Activated T-cell treated with anti-CD3 and anti-CD28 coated beads for 24 hours (primary cell): ENCODE measurements at places on chromosomes 7 and 10.
A peak's percentile ranks its signal among the peaks of the same experiment; 100 is the strongest.

DNA sequence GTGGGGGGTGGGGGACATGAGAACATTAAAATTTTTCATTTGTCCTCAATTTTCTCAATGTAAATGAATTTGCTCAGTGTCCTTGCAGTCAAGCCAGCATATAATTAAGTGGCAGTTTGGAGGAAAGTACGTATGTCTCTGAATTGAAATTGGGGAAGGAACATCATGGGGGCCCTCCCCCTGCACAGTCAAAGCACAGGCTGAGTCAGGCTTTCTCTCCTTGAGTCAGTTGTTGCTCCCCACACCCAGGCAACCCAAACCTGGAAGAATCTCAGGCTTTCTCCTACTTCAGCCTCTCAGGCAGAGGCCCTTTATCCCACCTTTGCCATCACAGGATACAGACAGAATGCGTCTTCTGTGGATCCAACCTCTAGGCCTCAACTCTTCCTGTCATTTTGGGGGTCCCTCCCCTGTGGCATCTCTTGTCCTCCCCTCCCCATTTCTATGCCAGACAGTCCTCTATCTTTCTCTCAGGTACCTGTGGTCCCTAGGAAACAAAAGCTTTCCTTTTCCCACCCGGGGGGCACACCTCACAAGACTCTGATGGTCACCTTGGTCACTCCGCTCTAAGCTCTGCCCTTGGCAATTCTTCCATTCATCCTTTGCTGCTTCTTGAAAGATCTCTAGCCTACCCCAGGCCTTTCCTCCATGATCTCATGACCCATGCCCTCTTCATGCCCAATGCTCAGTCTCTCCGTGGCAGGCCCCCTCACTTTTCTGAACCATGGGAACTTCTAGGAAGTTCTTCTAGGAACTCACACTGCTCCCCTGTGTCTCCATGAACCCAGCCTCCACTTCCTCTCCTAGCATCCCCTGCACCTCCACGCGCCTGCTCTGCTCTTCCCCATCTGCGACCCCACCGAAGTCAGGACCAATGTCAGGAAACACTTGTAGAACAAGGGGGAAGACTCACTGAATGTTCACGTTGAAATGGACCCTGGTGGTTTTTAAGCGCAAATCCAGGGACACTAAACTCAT lies 40.4 kb downstream of the CREB3L2 start:
- peak; percentile 1 for DNase-seq

DNA sequence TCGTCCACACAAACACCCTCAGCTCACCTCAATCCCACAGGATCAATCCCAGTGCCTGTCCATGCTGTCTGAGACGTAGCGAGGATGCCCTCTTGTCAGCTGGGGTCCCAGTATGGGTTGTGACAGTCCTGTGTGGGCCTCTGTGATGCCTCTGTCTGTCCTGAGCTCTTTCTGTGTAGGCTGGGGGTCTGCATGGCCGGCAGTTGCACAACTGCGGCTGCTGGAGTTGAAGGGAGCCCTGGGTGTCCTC lies 12.4 kb downstream of the ANTXRL start:
- no peak for DNase-seq

GRCh38 chr10:123287594-123288247 lies 133.5 kb downstream of the BUB3 start:
- peak; percentile 33 for DNase-seq

GRCh38 chr7:256461-256940 lies 33.5 kb upstream of the FOXL3 start:
- DNase-seq, result no peak

DNA sequence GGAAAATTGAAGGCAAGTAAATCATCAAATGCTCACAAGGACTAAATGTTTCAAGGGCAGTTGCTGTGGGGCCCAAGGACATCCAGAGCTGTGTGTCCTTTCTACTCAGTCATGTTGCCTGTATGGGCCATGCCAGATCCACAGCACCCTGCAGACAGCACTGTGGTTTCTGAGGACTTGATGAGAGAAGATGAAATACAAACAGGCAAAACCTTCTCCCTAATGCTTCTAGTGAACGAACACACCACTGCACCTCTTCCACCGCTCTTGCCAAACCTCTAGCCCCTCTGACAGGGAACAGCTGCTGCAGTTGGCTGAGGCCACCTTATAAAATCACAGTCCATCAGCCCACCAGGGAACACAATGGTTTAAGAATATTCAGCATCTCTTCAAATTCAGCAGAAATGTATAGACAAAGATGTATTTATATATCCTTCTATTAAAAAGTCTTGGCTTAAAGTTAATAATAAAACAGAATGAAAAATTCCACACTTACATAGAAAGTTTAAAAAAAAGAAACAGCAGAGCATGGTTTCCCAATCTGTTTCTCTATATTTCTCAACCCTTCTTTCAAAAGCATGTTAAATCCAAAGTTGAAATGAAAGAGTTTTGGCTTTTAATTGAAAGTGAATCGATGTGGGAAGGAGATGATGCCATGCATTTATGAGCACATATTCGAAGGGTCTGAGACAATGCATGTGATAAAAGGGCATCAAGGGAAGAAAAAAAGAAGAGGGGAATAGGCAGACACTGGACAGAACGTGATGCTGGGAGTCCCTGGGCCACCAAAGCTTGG lies 14.0 kb downstream of the CYP3A7 start:
- DNase-seq, result no peak

- no peak for DNase-seq
Observed at GRCh38 chr10:5533098-5533731, 8.5 kb downstream of the CALML3 start.

GRCh38 chr7:142562688-142563087 lies 186.6 kb upstream of the PRSS1 start:
- no peak for DNase-seq

GRCh38 chr10:105974803-105975456 lies 1189.6 kb downstream of the SORCS1 start:
- DNase-seq, result no peak

DNA sequence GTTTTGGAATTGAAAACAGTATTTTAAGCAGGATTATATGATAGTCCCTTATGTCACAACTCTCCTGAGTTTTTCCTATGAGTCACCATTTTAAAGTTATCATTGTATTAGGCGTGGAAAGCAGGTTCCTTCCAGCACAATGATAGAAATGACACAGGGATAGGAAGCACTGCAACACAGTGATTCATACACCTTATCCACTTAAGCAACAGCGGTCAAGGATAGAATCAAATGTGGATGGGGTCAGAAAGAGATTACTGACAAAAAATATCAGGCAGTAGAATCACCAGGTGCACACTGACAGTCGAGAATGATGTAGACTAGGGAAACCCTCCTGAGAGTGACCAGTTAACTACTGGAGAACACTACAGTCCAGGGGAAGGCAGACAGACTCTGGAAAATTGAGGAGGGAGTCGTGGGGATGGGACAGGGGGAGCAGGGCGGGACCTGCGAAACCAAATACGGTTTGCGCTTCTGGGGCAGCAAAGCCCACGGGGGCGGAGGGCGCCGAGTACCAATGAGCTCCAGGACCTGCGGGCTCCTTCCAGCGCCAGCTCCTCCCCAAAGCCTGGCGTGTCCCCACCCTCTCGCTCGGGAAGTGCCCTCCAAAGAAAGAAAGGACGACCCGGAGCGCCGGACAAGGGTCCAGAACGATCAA lies 479 bp downstream of the PNPLA8 start:
- no peak for DNase-seq

DNA sequence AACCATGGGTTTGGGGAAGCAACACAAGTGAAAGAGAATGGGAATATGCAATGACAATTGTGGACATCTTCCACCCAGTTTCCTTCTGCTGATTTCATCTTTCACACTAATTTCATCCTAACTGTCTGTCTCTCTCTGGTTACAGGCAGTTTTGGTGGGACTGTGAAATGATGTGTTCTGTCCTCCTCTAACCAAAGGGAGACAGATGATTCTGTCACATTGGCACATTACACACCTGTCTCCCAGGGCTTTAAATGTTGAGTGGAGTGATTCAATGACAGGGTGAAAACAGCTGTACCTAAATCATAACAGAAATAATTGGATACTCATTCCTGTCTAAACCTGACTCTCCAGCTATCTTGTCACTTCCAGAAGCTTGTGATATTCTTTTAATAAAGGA lies 60.0 kb downstream of the DGKB start:
- DNase-seq, result no peak

- DNase-seq, result no peak
Observed at GRCh38 chr7:47435889-47436312, 146.0 kb downstream of the TNS3 start.

GRCh38 chr10:70132098-70133029 lies at the start of gene AIFM2:
TSS of gene AIFM2 (minus strand) at chr10:70132825. CDS start at chr10:70124084, 8,741 bp downstream.
- DNase-seq, result peak; percentile 8

GRCh38 chr10:52617346-52617745 lies 155.2 kb downstream of the MBL2 start:
- DNase-seq, result no peak

DNA sequence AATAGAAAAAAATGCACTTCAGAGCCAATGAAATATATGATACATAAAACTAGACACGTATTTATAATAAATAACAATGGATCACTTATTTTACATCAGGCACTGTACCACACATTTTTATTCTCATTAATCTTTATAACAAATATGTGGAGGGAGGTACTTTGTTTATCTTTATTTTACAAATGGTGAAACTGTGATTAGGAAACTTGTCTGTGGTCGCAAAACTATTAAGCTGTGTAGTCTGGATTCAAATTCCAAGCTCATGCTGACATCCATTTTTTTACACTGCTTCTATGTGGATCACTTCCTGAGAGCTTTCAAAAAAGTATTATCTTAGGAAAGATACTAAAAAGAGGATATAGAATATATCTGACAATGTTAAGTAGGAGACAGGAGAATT lies 978.6 kb downstream of the SORCS1 start:
- no peak for DNase-seq

DNA sequence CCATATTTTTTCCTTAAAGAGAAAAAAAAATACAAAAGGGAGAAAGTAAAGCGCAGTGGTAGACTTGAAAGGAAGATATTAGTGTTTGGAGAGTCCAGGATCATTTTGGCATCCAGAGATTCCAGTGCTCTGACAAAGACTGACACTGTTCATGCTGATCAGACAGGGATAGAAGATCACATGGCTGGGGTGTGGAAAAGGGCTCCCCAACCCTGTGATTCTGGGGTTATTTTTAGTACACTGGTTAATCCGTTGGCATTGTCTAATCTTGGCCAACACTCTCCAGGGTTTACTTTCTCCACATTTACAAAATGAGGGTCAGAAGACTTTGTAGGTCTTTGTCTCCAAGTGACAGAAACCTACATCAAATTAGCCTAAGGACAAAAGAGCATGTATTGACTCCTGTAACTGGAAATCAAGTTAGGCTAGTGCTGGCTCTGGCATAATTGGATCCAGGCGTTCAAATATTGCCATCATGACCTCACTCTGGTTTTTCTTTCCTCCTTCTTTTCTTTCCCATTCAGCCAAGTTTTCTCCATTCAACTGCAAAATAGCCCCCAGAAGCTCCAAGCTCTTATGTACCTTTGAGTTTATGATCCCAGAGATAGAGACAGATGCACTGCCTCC lies 181.6 kb downstream of the PHTF2 start:
- DNase-seq, result no peak

DNA sequence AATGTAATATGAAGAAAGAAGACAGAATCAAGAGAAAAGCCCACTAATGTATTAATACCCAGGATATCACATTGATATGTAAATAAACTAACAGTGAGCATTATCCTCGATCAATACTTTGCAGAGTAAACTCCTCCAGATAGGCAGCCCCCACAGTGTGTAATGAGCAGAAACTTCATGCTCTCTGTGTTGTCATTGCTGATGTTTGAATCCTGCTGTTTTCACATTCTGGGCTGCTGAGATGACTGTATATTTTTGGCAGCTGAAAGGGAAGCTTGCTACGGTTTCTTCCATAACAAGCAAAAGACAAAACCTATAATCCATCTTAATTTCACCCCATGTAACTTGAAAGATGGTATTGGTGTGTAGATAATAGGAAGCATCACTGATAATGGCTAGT lies 15.3 kb upstream of the THSD7A start:
- DNase-seq, result no peak

GRCh38 chr10:6023661-6024333 lies 38.4 kb downstream of the IL2RA start:
- DNase-seq, result no peak

DNA sequence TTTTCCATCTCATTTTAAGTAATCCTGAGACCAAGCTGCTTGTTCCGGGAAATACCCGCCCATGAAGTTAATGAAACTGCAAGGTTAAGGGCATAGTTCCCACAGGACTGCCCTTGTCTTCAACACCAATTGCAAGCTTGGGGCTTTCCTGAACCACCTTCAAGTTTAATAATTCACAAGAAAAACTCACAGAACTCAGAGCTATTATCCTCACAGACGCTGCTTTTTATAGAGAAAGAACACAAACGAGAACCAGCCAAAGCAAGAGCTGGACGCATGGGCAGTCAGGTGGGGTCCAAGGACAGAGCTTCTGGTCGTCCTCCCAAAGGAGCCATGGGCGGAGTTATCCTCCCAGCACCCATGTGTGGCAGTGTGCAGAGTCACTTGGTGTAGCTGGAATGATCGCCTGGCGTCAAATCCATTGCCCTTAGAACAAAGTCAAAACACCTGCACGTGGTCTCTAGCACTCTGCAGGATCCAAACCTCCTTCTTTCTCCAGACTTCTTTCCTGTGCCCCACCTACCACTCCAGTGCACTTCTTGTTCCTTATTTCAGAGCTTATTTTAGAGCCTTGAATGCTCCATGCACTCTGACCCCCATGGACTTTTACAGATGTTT lies 56.7 kb downstream of the SNX10 start:
- no peak for DNase-seq

- DNase-seq, result no peak
Observed at GRCh38 chr7:135317676-135318325, 84.2 kb downstream of the STRA8 start.

DNA sequence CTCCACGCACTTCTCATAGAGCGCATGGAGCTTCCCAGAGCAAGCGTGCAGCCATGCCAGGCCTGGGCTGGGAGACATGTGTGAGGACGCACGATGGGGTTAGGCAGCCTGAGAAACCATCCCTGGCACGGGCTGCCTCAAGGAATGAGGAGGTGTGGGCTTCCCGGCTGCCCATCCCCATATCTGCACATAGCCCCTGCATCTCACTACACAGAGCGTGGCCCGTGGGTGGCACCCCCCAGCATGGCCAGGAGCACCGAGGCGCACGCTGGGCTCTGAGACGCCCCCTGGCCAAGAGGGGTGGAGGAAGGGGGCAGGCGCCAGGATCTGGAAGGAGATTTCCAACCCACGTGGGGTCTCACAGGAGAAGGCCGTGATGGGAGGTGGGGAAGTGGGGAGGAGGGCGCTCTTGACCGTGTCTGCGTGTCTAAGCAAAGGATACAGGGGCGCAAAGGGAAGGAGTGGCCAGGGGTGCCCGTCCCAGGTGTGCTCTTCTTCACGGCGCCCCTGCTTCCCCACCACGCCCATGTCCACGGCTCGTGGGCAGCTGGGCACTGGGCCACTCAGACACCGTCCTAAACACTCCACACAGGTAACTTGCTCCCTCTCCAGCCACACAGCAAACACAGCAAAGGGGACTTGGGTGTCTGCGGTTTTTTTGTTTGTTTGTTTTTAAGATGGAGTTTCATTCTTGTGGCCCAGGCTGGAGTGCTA lies 340.5 kb downstream of the PTPRN2 start:
- DNase-seq, result no peak
